ENCODE measurements at places on chromosomes 3 and 15.

GRCh38 chr3:72361990-72362389, 486.3 kb downstream of the SHQ1 start:
- DNase-seq = no peak

DNA sequence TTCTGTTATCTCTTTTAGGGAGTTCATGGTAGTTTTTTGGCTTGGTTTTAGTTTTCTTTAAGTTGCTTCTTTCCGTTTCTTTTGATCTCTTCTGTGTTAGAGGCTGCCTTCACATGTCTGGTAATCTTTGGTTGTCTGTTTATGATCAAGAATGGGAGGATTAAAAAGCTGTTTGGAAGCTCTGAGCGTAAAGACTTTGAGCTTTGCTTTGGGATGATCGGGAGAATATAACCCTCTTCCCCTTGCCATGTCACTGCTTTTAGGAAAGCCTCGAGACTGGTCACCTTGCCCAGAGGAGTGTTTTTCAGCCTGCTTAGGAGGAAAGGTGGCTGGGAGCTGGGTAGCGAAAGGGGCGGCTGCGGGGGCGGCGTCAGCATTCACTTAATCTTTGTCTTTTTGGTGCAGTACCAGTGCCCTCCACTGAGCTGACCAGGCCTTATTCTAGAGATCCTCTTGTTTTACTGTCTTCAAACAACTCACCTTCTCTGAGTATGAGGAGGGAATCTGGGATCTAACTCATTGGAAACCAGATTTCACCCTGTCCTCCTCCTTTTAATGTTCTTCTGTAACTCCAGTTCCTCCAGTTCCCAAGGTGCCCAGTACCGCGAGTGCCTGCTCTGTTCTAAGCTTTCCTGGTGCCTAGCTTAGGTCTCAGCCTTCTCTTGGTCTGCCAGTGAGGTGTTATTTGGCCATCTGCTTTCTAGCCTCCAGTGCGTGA, 15.5 kb downstream of the TATDN2 start:
- DNase-seq = peak; percentile 82

- no peak for DNase-seq
These were observed 31.5 kb upstream of the C3orf80 start for GRCh38 chr3:160193644-160194192.

GRCh38 chr3:184498986-184499606, 62.5 kb upstream of the EPHB3 start:
- DNase-seq = no peak
